ENCODE measurements at places on chromosomes 7 and 10. TPM values are rescaled to one million over a fixed set of nuclear protein-coding genes. Genes with fewer than 3 reads are reported as not detected.

DNA sequence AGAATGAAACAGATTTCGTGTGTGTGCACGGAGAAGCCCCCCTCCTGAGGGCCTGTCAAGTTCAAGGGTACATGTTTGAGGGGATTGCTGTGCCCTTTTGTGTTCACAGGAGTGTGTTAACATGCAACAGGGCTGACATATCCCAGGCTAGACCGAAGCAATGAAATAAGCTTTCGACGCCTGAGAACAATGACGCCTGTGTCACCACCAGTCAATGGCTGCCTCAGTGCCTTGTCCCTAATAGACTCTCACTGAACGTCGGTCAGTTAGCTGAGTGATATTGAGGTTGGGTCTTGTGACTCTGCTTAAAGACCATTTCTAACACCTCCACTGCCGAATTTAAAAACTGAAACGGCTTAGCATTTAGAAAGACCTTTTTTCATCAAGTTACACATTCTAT is 175.2 kb upstream of the TCF7L2 start:
- DNase-seq, result no peak

DNA sequence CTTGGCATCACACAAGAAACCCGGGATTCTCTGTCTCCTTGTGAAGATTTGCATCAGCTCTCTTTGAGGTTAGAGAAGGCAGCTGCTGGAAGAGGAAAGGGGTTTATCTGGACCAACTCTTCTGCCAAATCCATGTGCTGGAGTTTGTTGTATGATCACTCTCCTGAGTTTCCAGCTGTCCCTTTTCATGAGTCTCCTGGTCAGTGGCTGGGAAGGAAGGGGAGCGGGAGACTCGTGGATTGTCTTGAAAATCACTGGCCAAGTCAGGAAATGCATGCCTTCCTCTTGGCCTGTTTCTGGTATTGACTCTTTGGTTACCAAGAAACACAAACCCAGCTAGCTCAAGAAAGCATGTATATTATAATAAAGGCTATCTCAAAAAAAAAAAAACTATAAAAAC is 38.8 kb downstream of the TACR2 start:
- DNase-seq, result no peak

The TMEM270 gene
- total RNA-seq, result not detected

DNA sequence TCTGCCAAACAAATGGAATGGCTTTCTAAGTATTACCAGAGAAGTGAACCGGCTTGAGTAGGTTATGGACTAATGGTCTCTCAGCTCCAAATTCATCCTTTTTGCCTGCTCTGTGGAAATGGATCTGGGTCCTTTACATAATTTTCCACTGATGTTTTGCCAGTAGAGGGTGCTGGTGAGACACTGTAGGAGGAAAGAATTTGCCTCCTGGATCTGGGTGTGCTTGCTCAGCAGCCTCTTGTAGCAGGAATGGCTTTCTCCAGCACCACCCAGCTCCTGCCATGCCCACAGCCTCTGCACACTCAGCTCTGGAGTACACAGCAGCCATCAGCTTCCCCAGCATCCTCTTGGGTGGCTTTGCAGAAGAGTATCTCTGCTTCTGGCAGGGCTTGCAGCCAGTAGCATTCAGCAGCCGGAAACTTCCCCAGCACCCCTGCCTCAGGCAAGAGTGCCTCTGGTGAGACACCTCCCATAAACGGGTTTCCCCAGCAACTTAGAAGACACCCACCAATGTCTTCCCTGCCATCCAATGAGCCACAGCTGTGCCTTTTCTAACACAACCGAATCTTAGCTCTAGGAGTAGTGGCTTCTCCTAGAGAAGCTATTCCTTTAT is 235.0 kb upstream of the PLPP4 start:
- DNase-seq, result peak; percentile 80

The ENTPD1 gene
- not detected for total RNA-seq

DNA sequence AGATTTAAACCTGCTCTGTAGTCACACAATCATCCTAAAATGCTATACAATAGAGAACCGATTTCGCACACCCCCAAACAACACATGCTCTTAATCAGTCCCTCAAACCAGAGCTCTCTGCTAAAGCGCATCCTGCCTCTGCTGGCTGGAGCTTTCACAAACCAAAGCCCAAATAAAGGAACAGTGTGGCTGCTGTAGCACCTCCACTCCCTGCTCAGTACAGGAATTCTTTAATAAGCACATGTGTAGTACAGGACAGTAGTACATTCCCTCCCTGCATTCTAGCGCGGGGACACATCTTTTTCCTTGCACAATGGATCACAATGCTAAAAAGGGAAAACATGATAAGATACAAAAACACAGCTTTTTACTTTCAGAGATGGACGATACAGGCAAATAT is 684.6 kb downstream of the MAGI2 start:
- DNase-seq, result peak; percentile 31

DNA sequence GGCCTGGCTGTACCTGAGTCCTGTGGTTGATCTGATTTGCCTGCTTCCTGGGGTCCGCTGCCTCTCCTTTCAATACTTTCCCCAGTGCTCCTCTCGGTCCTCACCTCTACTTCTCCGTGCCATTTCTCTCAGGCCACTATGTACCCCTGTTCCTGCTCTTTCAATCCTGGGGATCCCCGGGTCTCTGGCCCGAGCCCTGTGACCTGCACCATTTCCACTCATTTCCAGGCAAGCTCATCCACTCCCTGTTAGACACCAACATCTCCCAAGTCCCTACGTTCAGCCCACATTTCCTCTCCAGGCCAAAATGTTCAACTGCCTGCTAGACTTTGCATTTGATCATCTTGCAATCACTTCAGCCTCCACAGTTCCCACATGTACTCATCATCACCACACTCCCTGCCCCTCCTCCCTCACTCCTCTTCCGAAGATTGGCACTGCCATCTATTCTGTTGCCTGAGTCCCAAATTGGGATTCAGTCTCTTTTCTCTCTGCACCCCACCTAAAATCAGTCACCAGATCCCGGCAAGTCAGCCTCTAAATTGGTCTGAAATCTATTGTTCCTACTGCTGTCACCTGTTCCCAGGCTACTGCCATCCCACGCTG is 34.4 kb upstream of the ZMIZ1 start:
- no peak for DNase-seq

The FXYD4 gene
- not detected for total RNA-seq

The RPA3 gene
- total RNA-seq, result 16.3 TPM

GRCh38 chr7:42915356-42915755 is 3.5 kb upstream of the C7orf25 start:
- DNase-seq, result peak; percentile 44

Data from GM23248 (cell line).